ENCODE measurements at places on chromosomes 16 and 17.

GRCh38 chr17:45783593-45784292 is 377 bp upstream of the CRHR1 start:
- no peak for DNase-seq

- no peak for DNase-seq
Observed at GRCh38 chr16:15996432-15997109, 47.2 kb downstream of the ABCC1 start.

DNA sequence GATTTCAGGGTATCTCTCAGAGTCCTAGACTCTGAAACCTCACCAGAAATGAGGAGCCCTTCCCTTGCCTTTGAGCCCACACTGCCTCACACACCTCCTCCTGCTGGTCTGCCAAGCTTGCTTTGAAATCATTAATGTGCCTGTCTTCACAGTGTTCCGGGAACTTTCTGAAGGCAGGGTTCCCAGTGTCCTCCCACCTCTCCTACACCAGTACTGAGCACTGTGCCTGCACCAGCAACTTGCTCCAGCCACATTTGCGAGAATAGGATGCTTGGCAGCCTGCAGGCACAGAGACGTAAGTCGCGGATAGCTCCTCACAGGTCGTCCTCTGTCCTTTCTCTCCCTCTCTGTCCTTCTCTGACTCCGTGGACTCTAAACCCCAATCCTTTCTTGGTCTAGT is 408.4 kb upstream of the EEF2KMT start:
- DNase-seq = no peak

DNA sequence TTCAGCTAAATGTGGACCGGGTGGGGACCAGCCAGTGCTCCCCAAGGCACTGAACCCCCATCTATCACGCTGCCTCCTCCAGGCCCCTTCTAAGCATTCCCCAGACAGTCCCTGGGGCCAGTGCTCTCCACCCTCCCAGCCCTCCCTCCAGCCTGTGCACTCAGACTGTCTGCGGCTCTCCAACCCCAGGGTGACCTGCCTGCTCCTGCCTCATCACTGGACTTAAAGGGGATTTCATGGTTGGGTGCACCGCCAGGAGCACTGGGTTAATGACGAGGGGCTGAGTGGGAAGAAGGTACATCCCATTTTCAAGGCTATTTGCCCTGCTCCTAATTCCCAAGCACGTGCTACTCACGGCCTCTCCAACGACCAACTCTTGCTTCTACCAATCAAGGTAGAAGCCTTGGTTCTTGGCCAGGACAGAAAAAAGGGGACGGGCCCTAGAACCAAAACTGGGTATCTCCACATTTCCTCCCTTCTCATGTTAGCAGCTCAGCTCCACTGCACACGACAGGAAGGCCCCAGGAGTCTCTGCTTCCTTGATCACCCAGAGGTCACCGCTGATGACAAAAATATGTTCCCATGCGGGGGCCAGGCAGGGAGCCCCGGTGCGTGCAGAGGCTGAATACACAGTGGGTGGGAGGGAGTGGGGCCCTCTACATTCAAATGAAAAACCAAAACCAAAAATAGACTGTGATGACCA is 3.5 kb upstream of the ABR start:
- no peak for DNase-seq

- DNase-seq = no peak
Observed at GRCh38 chr16:73046202-73046848, 1.6 kb downstream of the ZFHX3 start.

DNA sequence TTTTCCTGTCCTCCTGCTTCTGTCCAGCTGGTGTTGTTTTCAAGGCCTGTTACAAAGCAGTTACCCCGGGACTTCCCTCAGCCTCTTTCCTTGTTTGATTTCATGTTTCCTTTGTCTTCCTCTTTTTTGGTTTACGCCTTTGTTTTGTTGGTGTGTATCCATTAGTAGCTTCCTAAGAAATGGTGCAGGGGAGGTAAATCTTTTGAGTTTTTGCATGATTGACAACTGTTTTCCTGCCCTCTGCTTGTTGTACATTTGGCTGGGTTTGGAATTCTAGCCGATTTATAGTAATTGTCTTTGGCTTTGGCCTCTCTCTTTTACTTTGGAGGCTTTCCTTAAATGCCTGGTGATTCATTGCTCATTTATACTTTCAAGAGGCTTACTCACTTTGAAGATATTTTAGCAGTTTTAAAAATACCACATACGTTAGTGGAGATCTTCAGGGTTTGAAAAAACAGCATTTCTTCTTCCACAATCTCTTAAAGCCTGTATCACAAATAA is 32.8 kb downstream of the DNAH2 start:
- DNase-seq = no peak

DNA sequence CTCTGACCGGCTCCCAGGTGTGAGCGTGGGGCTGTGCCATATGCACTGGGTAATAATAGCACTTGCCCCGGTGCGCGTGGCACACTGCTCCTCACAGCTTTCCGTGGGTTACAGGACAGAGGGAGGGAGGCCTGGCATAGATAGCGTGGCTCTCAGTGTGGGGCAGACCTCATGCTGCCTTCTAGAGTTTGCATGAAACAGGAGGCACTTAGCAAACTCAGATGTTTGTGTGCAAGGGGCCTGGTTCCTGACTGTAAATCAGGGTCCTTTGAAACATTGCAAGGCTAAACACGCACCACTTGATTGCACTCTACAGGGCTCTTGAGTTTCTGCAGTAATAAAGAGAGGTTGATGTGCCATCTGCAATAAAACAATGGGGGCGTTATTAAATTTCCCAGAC is 101.7 kb downstream of the RPTOR start:
- DNase-seq = no peak

GRCh38 chr16:85624646-85625045 is 11.5 kb downstream of the GSE1 start:
- no peak for DNase-seq

DNA sequence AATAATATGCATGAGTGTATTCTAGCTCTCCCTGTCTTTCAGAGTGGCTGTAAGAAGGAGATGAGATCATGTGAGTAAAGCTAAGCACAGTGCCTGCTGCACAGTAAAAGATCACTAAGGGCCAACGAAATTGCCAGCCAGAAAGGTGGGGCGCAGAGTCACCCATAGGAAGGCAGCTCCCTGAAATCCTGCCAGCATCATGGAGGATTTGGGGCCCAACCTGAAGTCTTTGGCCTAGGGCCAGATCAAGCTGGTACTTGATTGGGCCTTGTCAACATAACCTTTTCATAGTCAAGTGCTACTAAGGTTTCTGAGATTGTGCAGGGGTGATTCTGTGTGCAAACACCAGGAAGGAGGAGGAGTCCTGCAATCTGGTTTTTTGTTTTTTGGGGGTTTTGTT is 16.5 kb downstream of the SCNN1B start:
- DNase-seq = no peak

DNA sequence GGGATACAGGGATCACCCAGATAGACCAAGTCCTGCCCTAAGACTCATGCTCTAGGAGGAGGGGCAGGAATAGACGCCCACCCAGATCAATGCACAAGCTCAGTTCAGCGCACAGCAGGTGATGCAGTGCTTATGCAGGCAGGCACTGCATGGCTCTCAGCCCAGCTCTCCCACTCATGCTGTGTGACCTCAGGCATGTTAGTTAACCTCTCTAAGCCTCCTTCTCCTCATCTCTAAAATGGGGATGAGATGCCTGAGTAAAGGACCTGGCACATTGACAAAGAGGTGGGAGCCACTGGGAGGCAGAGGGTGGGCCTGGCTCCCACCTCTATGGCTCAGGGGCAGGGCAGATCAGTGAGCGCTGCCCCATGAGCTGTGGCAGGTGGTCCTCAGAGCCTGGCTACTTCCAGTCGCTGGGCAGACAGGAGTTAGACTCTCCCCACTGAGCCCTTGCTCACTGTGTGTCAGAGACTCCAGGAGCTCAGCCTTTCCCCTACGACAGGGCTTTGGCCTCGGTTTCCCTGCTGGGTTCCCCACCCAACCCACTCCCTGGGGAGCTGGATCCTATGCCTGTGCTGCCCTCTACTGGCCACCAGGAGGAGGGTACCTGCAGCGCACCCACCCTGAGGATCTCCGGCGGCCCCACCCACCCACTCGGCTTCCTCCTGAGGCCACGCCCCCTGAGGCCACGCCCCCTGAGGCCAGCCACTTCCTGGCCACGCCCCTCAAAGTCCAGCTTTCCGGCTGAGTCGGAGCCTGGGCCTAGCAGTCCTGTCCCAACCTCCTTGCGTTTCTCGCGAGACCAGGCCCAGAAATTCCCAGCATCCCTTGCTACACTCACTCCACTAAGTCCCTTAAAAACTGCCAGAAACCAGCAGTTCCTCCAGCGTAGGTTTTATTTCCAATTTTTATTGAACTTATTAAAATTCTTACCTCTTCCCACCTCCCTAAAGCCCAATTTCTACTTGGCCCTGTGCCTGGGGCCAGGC is 196.1 kb downstream of the GSG1L start:
- DNase-seq = peak; percentile 25

DNA sequence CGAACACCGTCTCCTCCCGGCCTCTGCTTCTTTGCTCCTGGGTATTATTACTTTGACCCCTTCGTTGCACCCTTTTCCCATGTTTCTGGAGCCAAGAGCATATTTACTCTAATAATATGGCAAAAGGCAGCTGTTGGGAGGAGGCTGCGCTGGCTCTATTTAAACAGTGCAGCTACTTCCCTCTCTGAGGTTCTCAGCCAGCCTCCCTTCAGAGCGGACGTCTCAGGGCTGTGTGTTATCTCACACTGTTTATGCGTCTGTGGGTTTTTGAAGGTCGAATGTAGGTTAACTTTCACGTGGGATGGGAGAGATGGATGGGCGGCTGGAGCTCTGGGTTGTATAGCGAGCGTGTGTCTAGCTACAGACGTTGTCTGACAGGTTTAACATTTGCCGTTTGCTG is 45.3 kb downstream of the COX4I1 start:
- no peak for DNase-seq

- DNase-seq = no peak
Observed at GRCh38 chr17:46264456-46265198, 30.3 kb upstream of the LRRC37A start.

- no peak for DNase-seq
Observed at GRCh38 chr16:12089492-12090150, 113.1 kb downstream of the SNX29 start.

- DNase-seq = no peak
Observed at GRCh38 chr17:44279346-44279665, 11.4 kb upstream of the SLC4A1 start.

DNA sequence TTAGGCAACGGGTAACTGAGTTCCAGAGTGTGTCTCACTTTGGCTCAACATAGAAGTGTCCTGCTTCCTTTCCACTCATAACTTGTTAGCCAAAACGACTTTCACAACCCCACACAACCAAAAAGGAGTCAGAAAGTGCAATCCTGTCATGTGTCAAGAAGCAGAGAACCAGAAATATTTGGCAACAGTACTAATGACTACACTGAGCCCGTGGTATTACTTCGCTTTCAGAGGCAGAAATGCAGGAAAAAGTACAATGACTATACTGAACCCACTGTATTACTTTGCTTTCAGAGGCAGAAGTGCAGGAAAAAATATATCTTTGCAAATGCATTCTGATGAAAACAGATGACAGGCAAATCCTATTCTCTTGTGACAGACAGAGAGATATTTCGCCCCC is 484.6 kb downstream of the KIF2B start:
- DNase-seq = no peak

GRCh38 chr16:82037251-82037650 is 2.2 kb downstream of the HSD17B2 start:
- DNase-seq = no peak

DNA sequence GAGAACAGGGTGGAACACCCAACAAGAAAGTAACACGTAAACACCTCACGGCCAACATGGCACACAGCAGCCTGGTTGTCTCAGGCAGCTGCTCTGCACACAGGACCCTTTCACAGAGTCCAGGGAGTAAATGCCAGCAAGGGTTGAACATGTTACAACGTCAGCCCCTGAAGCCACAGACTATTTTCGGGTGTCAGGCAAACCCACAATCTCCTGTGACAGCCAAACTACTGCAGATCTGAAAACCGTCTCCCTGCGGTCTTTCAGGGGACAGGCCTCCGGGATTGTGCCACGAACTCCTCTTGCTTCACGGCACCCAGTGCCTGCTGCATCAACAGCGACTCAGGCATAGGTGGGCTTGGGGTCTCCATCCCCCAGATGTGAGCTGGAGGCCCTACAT is 127.7 kb downstream of the XYLT1 start:
- DNase-seq = peak; percentile 27

GRCh38 chr17:40560592-40561293 is 4.5 kb downstream of the CCR7 start:
- peak; percentile 61 for DNase-seq

DNA sequence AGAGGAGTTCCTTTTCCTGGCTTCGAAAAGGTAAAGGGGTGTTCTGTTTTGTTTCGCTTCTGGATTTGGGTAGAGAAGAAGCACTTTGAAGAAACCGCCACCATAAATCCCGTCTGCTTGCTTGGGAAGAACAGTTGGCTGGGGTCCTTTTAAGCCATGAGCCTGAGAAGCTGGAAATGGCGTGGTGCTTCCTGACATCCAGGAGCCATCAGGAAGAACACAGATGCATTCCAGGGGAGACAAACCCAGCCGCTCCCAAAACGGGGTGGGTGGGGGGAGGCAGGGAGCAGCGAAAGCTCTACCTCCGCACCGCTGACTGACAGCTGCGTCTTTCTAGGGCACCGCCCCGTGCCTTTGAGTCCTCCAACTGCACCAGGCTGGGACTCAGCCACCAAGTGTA is 91.6 kb downstream of the ZDHHC7 start:
- no peak for DNase-seq

DNA sequence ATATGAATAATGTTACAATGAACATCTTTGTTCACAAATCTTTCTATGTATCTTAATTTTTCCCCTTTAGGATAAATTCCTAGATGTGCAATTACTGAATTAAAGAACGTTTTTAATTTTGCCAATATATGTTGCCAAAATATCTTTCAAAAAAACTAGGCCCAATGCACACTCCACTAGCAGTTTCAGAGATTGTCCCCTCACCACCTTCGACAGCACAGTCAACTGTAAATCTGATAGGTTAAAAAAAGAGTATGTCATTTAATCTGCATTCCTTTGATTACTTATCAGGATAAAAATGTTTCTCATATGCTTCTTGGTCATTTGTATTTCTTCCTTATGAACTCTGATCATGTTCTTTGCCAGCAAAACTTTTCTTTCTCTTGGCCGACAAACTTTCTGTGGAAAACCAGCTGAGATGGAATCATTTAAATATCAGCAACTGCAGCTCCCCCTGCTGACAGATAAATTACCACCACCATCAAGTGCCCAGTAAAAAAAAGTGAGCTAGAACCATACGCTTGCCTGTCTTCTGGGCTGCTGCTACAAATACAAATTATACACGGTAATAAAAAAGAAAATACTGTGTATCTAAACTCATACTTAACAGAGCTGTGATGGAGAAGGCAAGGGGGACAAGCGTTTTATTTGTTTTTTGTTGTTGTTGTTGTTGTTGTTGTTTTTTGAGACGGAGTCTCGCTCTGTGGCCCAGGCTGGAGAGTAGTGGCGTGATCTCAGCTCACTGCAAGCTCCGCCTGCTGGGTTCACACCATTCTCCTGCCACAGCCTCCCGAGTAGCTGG is 19.6 kb upstream of the KANSL1 start:
- peak; percentile 23 for DNase-seq

DNA sequence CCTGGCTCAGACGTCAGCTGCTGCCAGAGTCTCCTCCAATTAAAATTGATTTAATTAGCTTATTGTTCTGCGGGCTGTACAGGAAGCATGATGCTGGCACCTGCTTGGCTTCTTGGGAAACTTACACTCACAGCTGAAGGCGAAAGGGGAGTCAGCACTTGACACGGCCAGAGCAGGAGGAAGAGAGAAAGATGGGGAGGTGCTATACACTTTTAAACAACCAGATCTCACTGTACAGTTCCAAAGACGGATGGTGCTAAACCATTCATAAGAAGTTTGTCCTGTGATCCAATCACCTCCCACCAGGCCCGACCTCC is 1.4 kb upstream of the PRDM7 start:
- no peak for DNase-seq

- no peak for DNase-seq
Observed at GRCh38 chr16:50025537-50025931, 509 bp downstream of the CNEP1R1 start.
